ENCODE measurements at places on chromosomes 3 and 15.

GRCh38 chr3:104546301-104546700 is 820.4 kb upstream of the ALCAM start:
- no peak for DNase-seq

DNA sequence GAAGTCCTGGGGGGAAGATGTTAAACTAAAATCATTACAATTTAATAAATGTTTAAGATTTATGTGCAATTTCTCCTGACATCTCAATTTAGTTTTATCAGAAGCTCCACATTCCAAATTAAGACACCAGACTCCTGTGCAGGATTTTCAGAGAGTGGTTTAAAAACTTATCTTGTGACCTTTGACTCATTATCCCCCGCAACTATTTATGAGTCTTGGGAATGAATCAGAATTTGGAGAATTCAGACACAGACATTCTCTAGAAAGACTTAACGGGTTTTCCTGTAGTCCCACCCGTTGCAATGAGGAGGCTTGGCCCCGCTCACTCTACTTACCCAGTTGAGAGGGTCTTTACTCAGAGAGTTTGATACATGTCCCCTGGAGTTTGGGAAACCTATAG is 7.1 kb downstream of the OR5K2 start:
- DNase-seq = no peak

DNA sequence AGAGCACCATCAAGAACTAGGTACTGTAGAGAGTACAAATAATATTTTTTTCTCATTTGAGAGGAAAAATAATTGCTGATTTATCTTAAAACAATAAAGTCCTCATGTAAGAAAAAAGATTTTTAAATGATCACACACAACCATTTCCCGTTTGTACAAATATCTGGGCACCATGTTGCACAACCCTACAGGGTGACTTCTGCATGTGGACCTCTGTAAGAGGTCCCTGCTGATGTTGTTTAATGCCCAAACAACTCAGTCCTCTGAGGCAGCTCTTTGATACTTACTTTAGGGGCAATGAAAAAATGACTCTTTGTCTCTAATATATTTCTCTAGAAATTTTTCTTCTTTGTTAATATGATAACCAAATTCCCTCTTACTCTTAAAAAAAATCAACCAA is 168.1 kb upstream of the SATB1 start:
- no peak for DNase-seq

GRCh38 chr3:44516230-44516629 is 38.8 kb upstream of the ZNF445 start:
- no peak for DNase-seq

GRCh38 chr15:60093273-60094067 is 89.4 kb downstream of the FOXB1 start:
- no peak for DNase-seq

DNA sequence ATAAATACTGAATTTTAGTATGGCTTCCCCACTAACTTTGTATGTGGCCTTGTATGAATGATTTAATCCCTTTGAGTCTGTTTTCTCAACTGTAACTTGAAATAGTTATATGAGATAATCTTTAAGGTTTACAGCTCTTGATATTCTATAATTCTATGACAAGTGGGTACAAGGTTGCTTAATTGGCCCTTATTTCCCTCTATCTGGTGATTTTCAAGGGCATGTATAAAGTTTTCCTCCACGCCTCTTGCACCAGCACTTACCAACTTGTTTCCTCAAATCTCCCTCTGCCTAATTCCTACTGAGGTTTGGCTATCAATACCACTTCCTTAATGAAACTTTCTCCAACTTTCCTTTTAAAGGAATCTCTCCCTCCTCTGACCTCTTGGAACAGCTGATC is 112.9 kb downstream of the ISL2 start:
- no peak for DNase-seq
